ENCODE measurements at places on chromosomes 5 and 9.

DNA sequence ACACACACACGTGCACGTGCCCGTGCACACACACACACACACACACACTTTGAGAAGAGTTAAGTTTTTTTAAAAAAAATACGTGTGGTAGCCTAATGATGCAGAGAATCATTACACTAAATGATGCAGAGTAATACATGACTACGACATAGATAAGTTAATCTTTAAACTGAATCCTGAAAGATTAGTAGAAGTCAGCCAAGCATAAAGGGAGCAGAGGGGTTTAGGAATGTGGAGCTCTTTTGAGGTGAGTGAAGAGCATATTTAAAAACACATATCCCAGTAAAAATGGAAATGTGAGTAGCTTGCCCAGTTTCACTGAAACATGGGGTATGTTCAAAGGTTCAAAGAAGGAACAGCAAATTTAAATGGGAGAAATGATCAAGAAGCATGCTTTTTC, 61.3 kb upstream of the TYRP1 start:
- no peak for DNase-seq

- DNase-seq = no peak
Observed at GRCh38 chr5:82925061-82925411, 152.2 kb downstream of the TMEM167A start.

GRCh38 chr5:9543311-9543920, 2.5 kb downstream of the SEMA5A start:
- no peak for DNase-seq

DNA sequence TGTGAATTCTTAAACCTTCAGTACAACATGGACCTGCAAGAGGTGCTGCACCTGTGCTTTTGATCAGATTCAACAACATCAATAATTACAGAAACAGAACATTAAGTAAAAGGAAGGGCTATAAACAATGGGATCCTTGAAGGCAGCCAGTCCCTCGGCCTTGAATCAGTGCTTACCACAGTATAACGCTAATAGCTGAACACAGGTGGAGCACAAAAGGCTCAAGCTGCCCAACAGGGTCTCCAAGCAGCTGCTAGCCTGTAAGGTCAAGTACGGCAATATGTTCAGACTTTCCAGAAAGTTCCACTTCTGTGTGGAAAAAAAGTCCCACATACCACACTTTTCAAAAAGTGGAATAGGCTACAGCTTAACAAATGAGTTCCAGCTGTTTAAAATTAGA, 61.9 kb upstream of the ITGA1 start:
- DNase-seq = no peak

- no peak for DNase-seq
Observed at GRCh38 chr5:161697001-161697400, 11.5 kb downstream of the GABRA6 start.

DNA sequence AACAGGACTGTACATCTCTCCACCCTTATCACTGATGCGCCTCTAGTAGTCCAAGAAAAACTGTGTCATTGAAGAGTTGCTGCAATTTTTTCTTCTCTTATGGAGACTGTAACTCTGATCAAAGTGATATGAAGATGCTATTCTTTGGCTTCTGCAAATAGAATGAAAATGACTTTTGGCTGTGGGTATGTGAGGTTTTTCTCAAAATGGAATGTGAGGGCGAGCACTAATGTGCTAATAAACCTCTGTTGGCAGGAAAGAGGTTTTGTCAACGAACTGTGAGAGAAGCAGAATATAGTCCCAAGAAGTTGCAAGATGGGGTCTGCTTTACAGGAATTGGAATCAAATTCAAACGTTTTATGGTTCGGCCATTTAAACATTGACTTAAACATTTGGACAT, 252.0 kb upstream of the GAS1 start:
- DNase-seq = no peak

DNA sequence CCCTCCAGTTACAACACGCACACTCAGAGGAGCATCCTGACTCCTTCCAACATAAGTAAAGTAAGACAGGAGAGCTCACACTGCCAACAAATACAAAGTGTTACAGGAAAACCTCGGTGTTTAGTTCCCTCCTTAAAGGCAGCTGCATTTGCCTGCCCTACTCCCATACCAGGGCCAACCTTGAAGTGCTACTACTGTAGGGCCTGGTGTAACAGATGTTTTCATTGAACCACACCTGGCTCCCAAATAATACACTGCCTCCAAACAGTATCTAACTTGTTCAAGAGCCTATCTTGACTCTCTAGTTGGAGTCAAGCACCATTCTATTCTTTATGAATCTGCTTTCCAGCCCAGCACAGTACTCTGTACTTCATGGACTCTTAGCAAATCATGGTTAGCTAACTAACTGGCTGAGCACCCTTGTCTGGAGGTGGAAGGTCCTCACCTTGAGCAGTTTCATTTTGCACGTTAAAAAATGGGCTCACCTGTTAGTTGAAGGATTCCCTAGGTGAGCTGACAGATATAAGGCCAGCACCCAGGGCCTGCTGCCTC, 34.6 kb downstream of the TTC39B start:
- DNase-seq = no peak

DNA sequence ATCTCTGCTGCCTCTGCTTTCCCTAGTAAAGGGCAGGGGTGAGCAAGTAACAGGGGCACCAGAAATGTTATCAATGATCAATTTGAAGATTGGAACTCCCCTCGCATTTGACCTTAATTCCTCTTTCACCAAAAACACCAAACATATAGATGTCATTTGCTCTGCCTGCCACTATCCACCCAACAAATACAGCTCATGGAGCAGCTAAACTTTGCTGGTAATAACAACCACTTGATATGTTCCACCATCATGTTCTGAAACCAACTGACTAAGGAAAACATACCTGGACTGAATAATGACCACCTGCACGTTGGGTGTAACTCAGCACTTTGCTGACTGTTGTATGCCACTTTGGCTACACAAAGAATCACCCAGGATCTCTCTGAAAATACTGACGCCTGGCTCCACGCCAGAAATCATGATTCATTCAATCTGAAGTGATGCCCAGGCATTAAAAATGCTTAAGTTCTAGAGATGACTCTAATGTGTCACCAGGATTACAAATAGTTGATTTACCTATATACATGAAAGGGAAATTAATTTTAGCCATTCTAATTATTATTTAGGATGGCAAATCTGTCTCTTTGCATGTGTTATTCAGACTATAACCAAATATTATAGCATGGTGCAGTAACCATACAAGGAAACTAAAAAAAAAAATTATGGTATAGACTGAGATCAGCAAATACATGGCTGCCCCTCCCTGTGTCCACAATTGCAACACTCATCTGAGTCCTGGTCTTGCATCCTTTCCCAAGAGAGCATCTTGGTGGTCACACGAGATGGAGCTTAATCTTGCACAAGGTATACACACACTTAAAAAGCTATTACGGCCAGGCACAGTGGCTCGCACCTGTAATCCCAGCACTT, 43.1 kb upstream of the TTC39B start:
- DNase-seq = no peak

DNA sequence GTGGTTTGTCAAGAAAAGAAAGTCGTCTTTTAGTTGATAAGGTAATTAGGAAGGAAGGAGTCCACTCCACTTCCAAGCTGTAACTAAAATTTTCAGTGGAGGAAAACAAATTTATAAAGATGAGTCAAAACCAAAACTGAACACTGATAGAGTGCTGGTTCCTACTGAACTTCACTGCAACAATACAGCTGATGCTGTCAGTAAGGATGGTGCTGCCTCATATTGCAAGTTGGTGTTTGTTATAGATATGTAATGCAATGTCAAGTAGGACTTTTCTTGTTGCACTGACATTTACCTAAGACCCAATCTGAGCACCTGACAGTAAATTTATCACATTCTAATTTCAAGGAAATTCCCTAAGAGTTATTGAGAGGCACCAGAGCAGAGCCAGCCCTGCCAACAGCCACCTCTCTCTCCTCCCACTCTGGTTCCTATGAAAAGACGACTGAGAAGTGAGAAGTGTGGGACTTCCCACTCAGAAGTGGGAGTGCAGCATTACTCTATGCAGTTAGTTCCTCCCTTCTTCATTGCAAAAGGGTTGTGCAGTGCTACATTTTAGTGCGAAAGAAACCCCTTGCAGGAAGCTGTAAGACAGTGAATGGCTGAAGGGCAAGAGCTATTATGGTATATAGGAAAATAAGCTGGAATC, 350.8 kb downstream of the NFIB start:
- no peak for DNase-seq

- DNase-seq = no peak
Observed at GRCh38 chr5:95734187-95734586, 3.1 kb downstream of the RHOBTB3 start.

GRCh38 chr9:123099042-123099441, 65.6 kb downstream of the GPR21 start:
- DNase-seq = no peak

All from stimulated activated CD8-positive, alpha-beta memory T cell treated with anti-CD3 and anti-CD28 coated beads, Interleukin-2, amount 100 ng/mL, for 1 hour (primary cell).